Hair follicle dermal papilla cell (primary cell): ENCODE measurements at places on chromosomes 2 and 18. TPM values are rescaled to one million over a fixed set of nuclear protein-coding genes. Genes with fewer than 3 reads are reported as not detected.

The UXS1 gene
- total RNA-seq, result 22.6 and 26.4 TPM in 2 replicates

The COL3A1 gene
- total RNA-seq, result 2,590 and 3,798 TPM in 2 replicates

The SMYD1 gene
- not detected in 2 replicates for total RNA-seq

The EIF5B gene
- 12.1 and 18.2 TPM in 2 replicates for total RNA-seq

The TSPYL6 gene
- under 0.01 TPM in 1 of 2 replicates, not detected in the other for total RNA-seq

The ZEB2 gene
- total RNA-seq, result 108 and 118 TPM in 2 replicates
